ENCODE measurements at places on chromosomes 12 and 14.

DNA sequence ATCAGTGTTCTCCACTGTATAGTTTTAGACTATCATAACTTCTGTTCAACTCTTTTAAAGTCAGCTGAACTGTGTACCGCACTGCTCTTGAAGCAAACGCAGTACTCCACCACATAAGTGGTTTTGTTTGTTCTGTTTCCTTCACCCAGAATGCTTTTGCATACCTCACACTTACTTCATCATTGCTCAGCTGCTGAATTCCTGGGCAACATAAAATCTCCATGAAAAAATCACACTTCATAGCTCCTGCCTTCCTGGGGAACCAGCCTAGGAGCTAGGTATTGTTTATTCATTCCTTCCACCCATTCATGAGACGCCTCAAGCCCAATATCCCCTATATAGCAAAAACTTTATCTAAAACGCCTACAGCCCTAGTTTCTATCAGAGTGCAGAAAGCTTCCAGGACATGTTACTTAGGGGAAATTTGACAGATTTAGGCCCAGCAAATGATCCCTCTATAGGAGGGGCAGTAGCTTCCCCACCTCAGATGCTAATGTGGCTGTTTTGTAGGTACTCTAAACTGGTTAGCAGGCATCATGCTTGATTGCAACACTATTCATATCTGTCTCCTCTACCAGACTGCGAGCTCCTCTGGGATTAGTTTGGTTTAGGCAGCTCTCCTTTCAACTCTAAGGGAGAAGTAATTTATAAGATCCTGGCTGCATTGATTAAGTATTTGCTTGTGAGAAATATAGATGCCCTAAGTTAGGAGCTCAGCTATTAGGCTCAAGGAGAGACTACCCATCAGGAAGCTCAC, 44.5 kb downstream of the LRRC9 start:
- DNase-seq = peak; percentile 2

- peak; percentile 36 for DNase-seq
Observed at GRCh38 chr12:8860165-8860961, 37.9 kb downstream of the A2ML1 start.

DNA sequence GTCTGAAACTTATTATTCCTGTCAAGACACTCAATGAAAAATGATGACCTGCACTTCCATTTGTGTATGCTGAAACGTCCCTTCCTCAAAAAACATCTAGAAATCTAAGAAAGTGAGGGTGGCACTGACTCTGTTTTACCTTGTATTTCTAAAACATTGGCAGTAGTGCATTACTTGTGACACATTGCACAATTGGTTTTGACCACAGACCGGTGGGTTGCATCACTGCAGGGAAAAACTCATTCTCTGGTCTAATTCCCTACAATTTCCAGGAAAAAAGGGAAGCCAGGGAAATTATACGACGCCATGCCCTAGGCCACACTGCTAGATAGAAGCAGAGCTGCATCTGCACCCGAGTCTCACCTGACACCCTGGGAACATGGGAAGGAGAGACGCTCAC, 156.7 kb downstream of the NTF3 start:
- no peak for DNase-seq

DNA sequence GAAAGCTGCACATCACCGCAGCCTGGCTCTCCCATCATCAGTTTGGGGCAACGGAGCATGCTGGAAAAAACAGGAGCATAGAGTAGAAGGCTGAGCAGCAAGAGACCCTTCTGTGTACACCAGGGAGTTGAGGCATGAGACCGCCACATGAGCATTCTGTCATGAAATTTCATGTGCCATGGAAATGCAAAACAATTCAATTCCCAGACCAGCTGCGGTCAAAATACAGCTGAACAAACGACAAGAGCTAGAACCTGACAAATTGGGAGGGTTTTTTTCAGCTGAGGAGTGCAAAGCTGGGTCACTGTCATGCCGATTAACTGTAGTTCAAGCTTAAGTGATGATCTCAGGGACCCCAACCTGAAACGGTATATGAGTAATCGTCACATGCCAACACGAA, 37.1 kb downstream of the TMEM30B start:
- no peak for DNase-seq

- DNase-seq = no peak
Observed at GRCh38 chr12:4252601-4253000, 21.0 kb upstream of the CCND2 start.

DNA sequence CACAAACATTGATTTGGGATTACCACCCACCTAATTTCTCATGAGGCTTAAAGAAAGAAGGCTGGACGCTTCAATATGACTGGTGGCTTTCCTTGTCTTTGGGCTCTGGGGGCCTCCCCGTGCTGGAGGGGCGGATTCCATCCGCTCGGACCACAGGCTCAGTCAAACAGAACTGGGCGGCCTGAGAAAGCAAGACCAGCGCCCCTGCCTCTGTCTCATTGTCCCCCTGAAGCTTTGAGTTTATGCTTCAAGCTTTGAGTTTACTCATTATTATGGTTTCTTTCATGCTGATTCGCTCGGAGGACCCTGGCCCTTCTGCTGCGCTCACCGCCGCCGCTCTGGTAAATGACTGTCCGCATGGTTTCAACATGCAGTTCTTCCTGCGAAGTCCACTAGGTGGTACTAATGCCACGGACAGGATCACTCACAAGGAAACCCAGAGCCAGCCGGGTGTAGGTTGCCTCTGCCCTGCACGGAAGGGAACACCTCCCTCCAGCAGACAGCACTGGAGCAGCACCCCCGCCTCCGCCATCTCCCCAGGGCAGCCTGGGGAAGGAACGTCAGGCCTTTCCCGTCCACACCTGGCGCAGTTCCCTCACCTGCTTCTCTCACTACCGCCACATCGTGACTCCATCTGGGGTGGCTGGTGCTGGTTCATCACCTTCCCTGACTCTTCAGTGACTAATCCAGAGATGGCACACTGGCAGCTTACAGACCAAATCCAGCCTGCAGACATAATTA, 13.2 kb upstream of the TIGAR start:
- DNase-seq = peak; percentile 52

DNA sequence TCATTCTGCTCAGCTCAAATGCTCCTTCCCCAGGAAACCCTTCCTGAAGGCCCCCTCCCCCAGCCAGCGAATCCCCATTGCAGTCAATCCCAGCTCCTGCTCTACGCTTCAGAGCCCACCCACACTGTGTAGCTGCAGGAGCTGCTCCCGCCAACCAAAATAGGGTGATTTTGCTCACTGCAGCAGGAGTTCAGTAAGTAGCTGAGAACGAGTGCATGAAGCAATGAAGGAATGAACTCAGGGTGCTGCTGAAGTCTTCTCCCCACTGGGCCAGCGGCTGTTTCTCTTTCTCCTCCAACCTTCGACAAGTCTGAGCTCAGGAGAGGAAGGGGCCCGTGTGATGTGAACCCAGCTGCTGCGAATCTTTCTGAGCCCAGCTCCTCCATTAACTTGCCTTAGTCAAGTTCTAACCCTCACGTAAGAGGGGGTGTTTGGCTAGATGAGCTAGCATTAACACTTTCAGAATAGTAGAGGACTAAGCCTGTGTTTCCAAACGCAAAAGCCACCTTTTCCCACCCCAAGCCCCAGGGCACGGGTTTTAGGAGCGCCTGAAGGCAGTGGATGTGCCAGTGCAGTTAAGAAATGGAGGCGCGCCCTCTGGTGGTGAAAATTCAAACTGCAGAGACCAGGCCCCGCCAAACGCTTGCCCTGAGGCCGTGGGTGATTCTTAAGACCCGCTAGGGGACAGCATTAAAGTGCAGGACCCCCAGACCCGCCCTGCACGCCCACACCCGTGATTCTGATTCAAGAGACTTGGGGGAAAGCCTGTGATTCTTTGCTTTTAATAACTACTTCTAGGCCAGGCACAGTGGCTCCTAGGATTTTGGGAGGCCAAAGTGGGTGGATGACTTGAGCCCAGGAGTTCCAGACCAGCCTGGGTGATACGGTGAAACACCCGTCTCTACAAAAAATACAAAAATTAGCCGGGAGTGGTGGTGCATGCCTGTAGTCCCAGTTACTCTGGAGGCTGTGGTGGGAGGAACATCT, 11.9 kb upstream of the SERPINA4 start:
- no peak for DNase-seq

GRCh38 chr12:7634561-7634960, 31.1 kb downstream of the APOBEC1 start:
- DNase-seq = no peak

DNA sequence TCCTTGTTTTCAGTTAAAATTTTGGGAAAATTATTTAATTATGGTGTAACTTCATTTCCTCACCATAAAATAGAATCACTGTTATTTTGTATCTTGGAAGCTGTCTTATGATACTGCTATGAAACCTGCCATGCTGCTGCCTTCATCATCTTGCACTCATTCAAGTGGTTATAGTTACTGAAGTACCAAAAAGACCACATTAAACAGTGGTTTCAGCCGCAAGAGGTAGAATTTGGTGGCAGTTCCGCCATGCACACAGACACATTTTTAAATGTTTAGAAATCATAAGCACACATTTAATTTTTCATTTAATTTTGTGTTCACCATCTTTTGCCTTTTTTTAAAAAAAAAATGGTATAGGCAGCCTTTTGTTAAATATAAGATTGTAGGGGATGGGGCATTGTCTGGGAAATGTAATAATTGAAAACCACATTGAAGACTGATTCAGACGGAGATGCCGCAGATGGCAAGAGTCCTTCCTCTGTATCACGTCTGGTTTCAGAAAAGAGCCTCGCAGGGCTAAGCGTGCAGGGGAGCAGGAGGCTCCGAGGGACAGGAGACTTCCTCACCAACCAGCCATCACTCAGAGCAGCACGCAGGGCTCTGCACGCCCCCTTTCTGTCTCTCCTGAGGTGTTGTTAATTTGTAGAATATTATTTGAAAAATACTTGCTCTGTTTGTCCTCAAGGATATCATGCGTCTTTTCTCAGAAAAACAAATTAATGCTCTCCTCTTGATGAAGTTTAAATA, 115.2 kb upstream of the PELI2 start:
- no peak for DNase-seq

GRCh38 chr14:89249065-89249695, 167.9 kb downstream of the FOXN3 start:
- no peak for DNase-seq

DNA sequence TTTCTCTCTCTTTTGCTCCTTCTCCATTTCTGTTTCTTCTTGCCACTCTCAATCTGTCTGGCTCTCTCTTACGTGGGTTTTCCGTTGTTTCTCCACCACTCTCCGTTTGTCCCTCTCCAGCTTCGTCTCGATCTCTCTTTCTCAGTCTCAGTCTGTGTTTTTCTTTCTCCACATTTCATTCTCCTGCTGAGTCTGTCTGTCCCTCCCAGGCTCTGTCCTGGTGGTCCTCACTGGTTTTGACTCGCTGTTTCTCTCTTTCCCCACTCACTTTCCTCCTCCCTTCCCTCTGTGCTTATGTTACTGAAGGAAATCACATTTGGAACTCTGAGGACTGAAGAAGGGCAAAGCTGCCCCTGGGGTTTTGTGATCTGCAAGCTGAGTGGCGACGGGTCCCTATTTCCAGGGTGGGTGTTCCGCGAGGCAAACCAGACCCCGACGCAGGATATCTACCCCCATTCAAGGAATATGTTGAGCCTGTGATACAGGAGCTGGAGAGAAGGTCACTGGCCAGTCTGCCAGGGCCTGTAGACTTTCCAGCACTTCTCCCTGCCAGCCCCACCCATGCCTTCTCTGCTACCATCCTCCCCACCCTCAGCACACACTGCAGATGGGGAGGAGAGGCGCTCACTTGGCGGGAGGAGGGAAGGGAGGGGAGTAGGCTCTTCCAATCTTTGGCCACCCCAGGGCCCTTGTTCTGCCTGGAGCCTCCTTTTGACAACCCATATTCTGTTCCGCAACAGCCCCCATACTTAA, 102.7 kb upstream of the MAP1LC3B2 start:
- DNase-seq = no peak

- DNase-seq = no peak
Observed at GRCh38 chr14:91288876-91289275, 44.4 kb upstream of the GPR68 start.

GRCh38 chr14:42163136-42163535, 556.5 kb downstream of the LRFN5 start:
- peak; percentile 27 for DNase-seq

- DNase-seq = no peak
Observed at GRCh38 chr14:90443161-90444076, 46.6 kb downstream of the CALM1 start.

- DNase-seq = peak; percentile 70
Observed at GRCh38 chr14:89137526-89138163, 279.4 kb downstream of the FOXN3 start.

- DNase-seq = no peak
Observed at GRCh38 chr14:74685921-74686678, 26.8 kb downstream of the AREL1 start.

DNA sequence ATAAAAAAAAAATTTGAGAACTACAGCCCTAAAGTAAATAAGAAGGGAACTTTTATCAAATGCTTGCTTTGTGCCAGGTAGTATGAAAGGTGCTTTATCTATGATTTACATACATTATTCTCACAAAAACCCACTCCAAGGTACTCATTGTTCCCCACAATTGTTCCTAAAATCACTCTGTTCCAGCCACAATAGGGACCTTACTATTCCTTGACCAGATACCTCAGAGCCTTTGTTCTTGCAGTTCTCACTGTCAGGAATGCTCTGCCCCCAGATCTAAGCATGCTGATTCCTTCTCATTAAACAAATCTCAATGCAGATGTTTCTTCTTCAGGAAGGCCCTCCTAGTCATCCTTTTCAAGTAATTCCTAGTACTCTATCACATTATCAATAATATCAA, 60.2 kb downstream of the PPP1R12A start:
- DNase-seq = no peak

DNA sequence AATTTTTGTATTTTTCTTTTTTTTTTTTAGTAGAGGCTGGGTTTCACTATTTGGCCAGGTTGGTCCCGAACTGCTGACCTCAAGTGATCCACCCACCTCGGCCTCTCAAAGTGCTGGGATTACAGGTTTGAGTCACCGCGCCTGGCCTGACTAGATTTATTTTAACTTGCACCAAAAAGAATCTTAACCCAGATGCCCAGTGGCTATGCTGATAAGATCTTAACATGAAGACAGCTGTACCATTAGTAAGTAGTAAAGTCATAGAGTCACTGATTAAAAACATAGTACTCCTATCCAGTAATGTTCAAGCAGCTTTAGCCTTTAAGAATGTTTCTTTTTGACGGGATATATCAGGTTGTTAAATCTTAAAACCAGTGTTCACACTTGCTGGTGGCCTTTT, 1061.8 kb upstream of the FLRT2 start:
- no peak for DNase-seq
